ENCODE measurements at places on chromosomes 7 and 10. TPM values are rescaled to one million over a fixed set of nuclear protein-coding genes. Genes with fewer than 3 reads are reported as not detected.

Gene ANXA8
- 0.88 TPM for total RNA-seq

Gene TNKS2
- total RNA-seq: 108 TPM

Gene CFAP46
- 7.5 TPM for total RNA-seq

Gene CFAP70
- total RNA-seq: 4.9 TPM

Gene AUTS2
- total RNA-seq: 147 TPM

Gene ATOH7
- total RNA-seq: 11.4 TPM

Gene ASIC3
- 4.4 TPM for total RNA-seq

Gene FKBP6
- not detected for total RNA-seq

Gene HOXA3
- not detected for total RNA-seq

Gene SHH
- total RNA-seq: 0.33 TPM

Gene OPN4
- not detected for total RNA-seq

Gene DNAJC12
- total RNA-seq: 7.9 TPM

Gene PRKG1
- total RNA-seq: 52.7 TPM

Gene CYP3A5
- total RNA-seq: 4.6 TPM

Gene GIMAP5
- 14.8 TPM for total RNA-seq

Gene BTBD16
- total RNA-seq: 0.16 TPM

Gene CALN1
- total RNA-seq: 9.8 TPM

Gene FXYD4
- total RNA-seq: not detected

Gene LIPK
- total RNA-seq: not detected

Gene SPACDR
- total RNA-seq: not detected

Gene DAGLB
- 34.4 TPM for total RNA-seq

Gene JAZF1
- total RNA-seq: 29.4 TPM

Gene CYP2W1
- total RNA-seq: 14.5 TPM

Gene CNPY1
- total RNA-seq: not detected

Gene RNF32
- total RNA-seq: 10.7 TPM
